ENCODE measurements at places on chromosomes 7 and 10. TPM values are rescaled to one million over a fixed set of nuclear protein-coding genes. Genes with fewer than 3 reads are reported as not detected.

DNA sequence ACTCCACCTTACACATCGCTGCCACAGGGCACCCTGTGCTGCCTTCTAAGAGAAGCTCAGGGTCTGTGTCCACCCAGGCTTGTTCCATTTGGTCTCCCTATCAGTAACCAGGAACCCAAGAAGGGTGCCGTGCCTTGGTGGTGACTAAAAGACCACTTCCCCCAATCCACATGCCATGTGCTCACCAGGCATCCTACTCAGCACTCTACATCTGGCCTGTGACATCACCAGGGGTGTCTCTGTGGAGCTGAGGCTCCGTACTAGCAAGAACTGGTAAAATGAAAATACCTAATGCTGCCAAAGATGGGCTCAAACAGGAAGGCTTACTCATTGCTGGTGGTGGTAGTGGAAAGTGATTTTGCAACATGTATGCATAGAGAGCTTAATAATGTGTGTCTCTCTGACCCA is 19.0 kb upstream of the C10orf71 start:
- DNase-seq = peak; percentile 20

GRCh38 chr7:127578036-127578684 is 7.2 kb downstream of the GCC1 start:
- DNase-seq = no peak

Gene CYP2C19
- polyA plus RNA-seq = not detected

Gene LRGUK
- polyA plus RNA-seq = 0.05 TPM

Gene FRMD4A
- polyA plus RNA-seq = 27.6 TPM

DNA sequence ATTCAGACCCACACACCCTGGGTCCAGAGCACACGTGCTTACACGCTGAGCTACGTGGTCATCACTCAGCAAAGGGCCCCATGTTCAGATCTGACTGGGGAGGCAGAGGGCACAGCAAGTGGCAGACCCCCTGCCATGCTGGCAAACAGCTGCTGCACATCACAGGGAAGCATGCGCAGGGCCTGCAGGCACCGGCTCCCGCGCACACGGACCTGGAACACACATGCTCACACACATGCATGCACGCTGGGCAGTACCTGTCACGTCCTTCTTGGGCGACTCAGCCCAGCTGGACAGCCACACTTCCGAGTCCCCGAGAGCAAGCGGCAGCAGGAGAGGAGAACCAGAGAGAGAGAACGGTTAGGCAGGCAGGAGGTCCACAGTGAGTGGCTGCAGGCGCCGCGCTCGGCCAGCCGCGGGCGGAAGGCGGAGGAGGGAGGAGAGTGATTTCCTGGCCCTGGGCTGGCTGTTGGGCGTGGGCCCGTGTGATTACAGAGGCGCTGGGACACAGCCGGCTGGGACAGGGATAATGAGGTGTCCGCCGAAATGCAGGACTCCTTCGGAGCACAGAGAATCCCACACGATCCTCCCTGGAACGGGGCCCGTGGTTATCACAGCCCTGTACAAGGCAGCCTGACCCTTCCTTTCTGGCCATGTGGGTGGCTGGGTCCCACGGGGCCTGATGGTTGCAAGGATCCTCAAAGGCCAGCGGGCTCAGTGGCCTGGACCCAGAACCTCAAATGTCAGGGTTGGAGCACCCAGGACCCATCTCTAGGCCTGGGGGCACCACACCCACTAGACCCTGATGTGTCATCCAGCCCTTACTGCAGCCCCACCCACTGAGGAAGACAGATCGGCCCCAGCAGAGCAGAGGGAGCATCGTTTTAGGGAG is 175.1 kb downstream of the NEURL1 start:
- DNase-seq = no peak
